Upper lobe of right lung (tissue), 1 donor: ENCODE measurements at places on chromosomes 1 and 21.

GRCh38 chr1:147189514-147189913, 17.2 kb upstream of the PRKAB2 start:
- H3K4me3 ChIP-seq: no peak overlapping the region
- H3K4me1 ChIP-seq: no peaks in the 10 kb centered on the region
- DNase-seq: no peak
- H3K27me3 ChIP-seq: no peaks in the 10 kb centered on the region
- H3K27ac ChIP-seq: no peak overlapping the region

- H3K27ac ChIP-seq: no peak overlapping the region
- H3K4me3 ChIP-seq: no peak overlapping the region
Observed at GRCh38 chr1:25204797-25205480, 27.4 kb downstream of the SYF2 start.

GRCh38 chr21:32772281-32773047, 909 bp upstream of the PAXBP1 start:
- peak overlapping the region; percentile 81 for H3K4me3 ChIP-seq
- no peaks in the 10 kb centered on the region for H3K27me3 ChIP-seq
- no peak for DNase-seq
- peaks cover 8% of the 10 kb centered on the region for H3K36me3 ChIP-seq
- H3K27ac ChIP-seq: peak overlapping the region; percentile 88
- H3K4me1 ChIP-seq: peaks cover 22% of the 10 kb centered on the region

DNA sequence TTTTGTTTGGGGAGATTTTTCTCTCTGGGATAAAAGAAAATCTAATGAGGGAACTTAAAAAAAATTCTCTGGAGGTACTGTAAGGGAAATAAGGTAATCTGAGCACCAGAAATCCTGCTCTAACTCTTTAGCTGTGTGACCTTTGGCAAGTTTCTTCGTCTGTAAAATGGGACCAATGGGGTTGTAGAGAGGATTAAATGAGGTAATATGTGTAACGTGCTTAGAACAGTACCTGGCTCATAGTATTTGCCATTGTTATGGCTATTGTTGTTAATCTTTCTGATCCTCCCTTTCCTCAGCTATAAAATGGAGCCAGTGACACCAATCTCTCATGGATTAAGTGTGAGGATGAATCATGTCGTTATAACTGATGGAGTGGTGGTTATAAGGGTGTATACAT, 845 bp upstream of the KLHDC8A start:
- no peak overlapping the region for H3K4me3 ChIP-seq
- DNase-seq: no peak
- no peak overlapping the region for H3K27ac ChIP-seq

DNA sequence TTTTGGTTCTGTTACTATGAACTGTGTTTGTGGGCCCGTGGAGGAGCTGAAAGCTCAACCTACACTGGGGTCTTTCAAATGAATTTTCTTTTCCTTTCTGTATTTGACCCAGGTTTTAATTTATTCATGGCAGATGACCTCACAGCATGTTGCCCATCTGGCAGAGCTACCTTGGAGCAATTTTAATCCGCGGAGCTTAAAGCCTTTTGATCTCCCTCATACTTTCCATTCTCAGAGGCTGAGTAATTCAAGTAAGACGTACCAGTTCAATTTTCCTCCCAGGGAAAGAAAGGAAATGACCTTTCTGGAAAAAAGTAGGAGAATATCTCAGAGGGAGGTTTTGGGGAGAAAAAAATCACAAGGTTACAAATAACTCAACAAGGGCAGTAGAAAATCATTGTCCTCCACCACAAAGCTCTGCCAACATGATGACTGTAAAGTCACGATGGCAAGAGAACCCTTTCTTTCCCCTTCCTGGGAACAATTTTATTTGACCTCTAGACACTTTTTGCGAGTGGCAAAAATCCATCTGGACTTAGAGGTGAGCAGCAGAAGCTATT, 21.6 kb upstream of the PCP4 start:
- no peak overlapping the region for H3K27ac ChIP-seq
- no peak overlapping the region for H3K4me3 ChIP-seq
- DNase-seq: no peak
- no peaks in the 10 kb centered on the region for H3K36me3 ChIP-seq

GRCh38 chr1:68442822-68443556, 6.8 kb downstream of the RPE65 start:
- no peak overlapping the region for H3K27ac ChIP-seq
- H3K4me3 ChIP-seq: no peak overlapping the region
- no peaks in the 10 kb centered on the region for H3K36me3 ChIP-seq
- H3K27me3 ChIP-seq: no peaks in the 10 kb centered on the region
- no peak for DNase-seq

DNA sequence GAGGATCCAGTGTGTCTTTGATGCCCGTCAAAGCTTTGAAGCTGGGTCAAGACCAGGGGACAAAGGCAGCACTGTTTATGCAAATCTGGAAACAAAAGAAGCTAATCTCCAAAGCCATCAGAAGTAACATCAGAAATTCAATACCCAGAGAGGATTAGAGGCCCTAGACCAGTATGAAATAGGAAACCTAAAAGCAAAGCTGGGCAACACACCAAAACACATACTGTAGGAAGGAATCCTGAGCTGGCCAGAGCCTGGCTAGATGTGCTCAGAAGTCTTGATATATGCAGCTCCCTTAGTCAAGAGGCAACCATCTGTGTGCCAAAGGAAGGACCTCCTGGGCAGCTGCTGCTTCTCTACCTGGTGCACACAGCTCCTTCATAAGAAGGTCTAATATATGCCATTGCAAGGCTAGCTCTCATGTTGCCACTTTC, 12.3 kb downstream of the COLGALT2 start:
- H3K27ac ChIP-seq: no peak overlapping the region
- DNase-seq: no peak
- no peaks in the 10 kb centered on the region for H3K27me3 ChIP-seq
- no peak overlapping the region for H3K4me3 ChIP-seq
- no peaks in the 10 kb centered on the region for H3K36me3 ChIP-seq

DNA sequence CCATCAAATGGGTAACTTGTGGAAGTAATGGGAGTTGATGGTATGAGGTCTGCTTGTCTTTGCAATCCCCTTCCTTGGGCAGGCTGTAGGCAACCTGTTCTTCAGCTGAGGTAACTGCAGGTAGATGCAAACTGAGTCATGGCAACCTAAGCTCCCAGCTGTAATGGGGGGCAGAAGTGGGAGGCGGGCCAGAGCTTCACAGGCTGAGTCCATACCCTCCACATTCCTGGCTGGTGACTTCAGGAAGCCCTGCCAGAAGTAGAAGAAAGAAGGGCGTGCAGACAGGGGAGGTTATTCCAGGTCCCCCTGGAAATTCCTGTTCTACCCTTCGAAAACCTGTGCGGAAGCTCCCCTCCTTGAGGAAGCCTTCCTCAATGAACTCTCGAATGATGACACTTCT, 44.9 kb downstream of the ARHGEF11 start:
- no peaks in the 10 kb centered on the region for H3K36me3 ChIP-seq
- H3K27me3 ChIP-seq: no peaks in the 10 kb centered on the region
- no peak overlapping the region for H3K27ac ChIP-seq
- DNase-seq: no peak
- H3K4me1 ChIP-seq: peaks cover 7% of the 10 kb centered on the region

GRCh38 chr1:165738794-165739193, 29.9 kb downstream of the TMCO1 start:
- no peaks in the 10 kb centered on the region for H3K27me3 ChIP-seq
- H3K4me3 ChIP-seq: no peak overlapping the region
- no peak overlapping the region for H3K27ac ChIP-seq
- DNase-seq: no peak

DNA sequence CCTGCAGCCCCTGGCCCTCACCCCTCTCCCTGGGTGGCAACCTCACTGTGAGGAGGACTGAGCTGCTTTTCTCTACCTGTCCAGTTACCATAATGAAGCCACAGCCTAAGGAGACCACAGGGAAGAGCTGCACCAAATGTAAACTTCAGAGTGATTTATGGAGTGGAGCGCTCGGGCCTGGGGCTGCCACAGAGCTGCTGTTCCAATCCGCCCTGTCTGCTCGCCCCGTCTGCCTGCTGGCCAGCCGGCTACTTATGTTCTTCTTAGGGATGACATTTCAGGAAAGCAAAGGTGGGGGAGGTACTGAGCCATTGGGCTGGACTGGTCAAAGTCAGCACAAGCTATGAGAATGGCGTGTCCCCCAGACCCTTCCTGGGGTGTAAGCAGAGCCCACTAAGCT, 17.9 kb downstream of the SYT6 start:
- H3K27me3 ChIP-seq: no peaks in the 10 kb centered on the region
- DNase-seq: no peak
- no peak overlapping the region for H3K27ac ChIP-seq
- H3K4me3 ChIP-seq: no peak overlapping the region

DNA sequence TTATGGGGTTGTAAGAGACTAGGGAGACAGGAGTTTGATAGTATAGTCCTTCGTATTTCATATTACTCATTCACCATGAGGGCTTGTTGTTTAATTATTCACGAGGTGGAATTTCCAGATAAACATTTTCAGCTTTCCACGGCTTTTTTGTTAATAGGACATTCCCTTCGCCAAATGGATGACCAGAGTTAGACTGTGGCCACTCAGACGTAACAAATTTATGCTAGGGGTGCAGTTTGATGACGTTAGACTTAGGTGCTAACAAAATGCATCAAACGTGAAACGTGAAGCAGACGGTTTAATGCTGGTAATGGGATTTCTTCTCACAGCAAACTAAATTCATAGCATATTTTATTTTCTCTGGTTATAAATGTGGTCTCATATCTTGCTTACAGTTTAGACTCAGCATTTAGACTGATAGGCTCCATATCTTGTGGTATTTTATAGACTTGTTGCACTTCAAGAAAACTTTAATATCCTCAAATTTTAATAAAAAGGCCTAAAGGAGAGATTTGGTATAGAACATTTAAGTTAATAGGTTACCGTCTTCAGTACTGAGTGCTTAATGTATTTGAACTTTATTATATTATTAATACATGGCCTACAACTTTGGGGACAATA, 2.3 kb downstream of the DHX9 start:
- H3K27me3 ChIP-seq: no peaks in the 10 kb centered on the region
- H3K27ac ChIP-seq: no peak overlapping the region
- peak overlapping the region; percentile 67 for H3K4me3 ChIP-seq
- H3K36me3 ChIP-seq: peaks cover 39% of the 10 kb centered on the region
